AG09319 (cell line): ENCODE measurements at places on chromosomes 1 and 21.

GRCh38 chr21:18677632-18678031 is 274.0 kb upstream of the TMPRSS15 start:
- DNase-seq = no peak

- no peak for DNase-seq
Measured at GRCh38 chr1:211738691-211739301, 63.4 kb upstream of the NEK2 start.

GRCh38 chr1:209633335-209633997 is 18.8 kb downstream of the LAMB3 start:
- DNase-seq = no peak

DNA sequence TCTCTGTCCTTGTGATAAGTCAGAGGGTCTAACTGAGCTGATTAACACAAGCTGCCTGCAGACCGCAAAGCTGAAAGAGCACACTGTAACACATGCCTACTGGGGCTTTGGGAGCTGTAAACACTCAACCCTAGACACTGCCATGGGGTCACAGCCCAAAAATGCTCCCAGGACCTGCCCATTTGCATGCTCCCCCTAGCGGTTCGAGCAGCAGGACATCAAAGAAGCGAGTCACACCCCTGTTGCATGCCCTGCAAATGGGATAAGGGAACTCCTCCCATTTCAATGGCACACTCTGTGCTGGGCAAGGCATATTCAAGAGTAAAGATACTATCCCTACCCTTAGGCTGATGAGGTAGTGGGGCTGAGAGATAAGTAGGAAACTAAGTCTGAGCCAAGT is 22.8 kb downstream of the LCE3E start:
- no peak for DNase-seq

DNA sequence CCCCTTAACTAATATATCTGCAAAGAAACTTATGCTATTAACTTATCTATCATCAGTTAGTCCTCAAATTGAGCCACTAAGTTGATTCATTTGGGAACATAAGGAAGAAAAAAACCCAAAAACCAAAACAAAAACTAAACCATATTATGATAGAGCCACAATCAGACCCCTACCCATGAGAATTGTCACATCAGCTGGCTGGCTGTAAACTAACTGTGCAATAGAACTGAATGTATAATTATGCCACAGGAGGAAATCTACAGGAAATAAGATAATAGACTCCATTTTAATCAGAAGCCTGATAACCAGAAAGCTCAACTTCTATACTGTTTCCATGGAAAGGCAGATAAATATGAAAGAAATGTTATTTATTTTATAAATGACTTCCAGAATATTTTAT is 110.0 kb downstream of the RGL1 start:
- no peak for DNase-seq

DNA sequence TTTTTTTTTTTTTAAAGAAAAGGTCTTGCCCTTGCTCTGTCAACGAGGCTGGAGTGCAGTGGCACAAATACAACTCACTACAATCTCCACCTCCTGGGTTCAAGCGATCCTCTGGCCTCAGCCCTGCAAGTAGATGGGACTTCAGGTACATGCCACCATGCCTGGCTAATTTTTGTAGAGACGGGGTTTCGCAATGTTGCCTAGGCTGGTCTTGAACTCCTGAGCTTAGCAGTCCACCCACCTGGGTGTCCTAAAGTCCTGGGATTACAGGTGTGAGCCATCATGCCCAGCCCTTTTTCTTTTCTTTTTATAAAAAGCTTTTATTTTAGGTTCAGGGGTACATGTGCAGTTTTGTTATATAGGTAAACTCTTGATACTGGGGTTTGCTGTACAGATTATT is 47.2 kb downstream of the TLR5 start:
- DNase-seq = no peak

- no peak for DNase-seq
Measured at GRCh38 chr1:56374026-56374974, 205.1 kb downstream of the PLPP3 start.

DNA sequence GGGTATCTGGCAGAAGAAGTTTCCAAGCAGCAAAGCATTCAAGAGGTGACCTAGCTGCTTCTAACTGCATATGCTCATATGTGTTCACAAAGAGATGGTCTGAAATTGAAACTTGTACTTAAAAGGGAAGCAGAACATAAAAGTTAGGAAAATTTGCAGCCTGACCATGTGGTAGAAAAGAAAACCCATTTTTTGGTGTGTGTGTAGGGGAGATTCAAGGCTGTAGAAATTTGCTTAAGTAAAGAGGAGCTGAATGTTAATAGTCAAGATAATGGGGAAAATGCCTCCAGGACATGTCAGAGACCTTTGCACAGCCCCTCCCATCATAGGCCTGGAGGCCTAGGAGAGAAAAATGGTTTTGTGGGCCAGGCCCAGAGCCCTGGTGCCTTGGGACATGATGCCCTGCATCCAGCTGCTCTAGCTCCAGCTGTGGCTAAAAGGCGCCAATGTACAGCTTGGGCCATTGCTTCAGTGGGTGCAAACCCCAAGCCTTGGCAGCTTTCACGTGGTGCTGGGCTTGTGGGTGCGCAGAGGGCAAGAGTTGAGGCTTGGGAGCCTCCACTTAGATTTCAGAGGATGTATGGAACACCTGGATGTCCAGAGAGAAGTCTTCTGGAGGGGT is 54.9 kb downstream of the DHRS3 start:
- DNase-seq = no peak

DNA sequence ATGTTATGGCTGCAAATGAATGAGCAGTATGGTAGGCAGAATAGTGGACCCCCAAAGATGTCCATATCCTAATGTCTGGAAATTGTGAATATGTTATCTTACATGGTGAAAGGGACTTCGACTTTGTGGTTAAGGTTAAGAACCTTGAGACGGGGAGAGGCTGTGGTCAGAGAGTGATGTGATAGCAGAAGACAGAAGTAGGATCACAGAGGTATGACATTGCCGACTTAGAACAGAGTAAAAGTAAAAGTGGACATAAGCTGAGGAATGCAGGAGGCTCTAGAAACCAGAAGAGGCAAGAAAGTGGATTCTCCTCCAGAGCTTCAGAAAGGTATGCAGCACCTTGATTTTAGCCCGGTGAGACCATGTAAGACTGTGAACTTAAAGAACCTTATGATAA is 74.6 kb downstream of the CTH start:
- no peak for DNase-seq

DNA sequence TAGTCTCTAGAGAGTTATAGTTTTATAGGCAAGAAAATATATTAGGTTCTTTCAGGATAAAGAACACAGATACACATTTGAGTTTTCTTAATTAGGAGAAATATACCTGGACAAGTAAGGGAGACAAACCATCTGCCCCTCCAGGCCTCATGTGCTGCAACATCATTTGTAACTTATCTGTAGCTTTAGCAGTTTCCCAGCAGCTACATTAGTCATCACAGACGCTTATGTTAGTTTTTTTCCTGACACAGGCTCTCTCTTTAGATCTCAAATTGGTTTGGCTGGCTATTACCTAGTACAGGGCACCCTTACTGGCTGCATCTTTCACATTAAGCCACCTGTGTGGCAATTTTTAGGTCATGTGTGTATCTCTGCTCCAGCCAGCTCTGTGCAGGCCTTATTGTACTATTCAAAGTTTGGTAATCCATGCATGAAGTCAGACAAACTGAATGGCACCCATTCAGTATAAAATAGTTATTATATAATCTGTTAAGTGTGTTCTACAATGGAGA is 25.9 kb downstream of the GNPAT start:
- DNase-seq = no peak

DNA sequence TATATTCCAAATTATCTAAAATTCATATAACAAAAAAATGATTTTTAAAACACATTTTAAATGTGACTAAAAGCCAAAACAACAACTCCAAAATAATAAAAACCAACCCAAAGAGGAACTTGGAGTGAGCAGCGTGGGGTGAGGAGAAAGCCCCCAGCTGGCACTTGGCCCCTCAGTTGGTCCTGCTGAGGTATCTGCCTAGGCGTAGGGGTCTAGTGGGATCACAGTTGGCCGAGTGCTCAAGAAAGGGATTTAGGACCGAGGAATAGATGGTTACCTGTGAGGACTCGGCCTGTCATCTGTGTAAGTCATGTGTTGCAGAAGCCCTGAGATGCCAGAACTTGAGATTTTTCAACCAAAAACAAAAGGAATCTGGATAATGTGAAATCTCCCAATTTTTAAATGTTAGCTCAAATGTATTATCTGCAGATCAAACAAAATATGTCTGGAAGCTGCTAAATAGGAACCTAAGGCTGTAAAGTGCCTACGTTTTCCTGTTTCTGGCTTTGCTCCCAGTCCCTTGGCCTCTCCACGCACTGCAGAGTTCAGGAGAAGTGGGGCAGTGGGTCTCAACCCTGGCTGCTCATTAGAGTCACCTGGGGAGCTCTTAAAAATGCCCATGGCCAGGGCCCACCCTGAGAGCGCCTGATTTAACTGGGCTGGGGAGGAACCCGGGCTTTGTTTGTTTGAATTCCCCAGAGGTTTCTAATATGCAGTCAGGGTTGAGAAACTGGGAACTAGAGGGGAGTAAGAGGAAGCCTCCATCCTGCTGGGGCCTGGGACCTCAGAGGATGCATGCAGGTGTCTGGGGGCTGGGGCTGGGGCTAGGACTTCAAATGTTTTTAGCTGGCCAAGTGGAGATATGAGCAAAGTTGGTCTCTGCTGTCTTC is 38.5 kb upstream of the LDLRAP1 start:
- no peak for DNase-seq

DNA sequence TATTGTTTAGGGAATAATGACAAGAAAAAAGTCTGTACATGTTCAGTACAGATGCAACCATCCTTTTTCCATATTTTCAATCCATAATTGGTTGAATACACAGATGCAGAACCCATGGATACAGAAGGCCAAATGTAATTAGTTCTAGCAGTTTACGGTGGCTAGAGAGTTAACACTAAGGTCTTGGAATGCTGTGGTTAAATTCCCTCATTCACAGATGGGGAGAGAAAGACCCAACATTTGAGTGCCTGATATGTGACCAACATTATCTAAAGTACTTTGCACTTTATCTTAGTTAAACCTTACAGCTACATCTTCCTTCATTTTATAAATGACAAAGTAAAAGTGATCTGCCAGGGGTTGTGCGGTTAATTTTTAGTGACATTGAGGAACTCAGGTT is 5.3 kb downstream of the SCMH1 start:
- no peak for DNase-seq
